Activated T-cell treated with anti-CD3 and anti-CD28 coated beads for 48 hours (primary cell): ENCODE measurements at places on chromosomes 4 and X.

GRCh38 chr4:3305610-3306371, 13.0 kb downstream of the RGS12 start:
- DNase-seq: no peak

- no peak for DNase-seq
Observed at GRCh38 chr4:25552580-25553271, 102.9 kb upstream of the SLC34A2 start.

- DNase-seq: no peak
Observed at GRCh38 chrX:15820106-15821073, 30.1 kb downstream of the ZRSR2 start.

GRCh38 chr4:38860788-38861424, 4.3 kb upstream of the TLR6 start:
- peak; percentile 42 for DNase-seq

GRCh38 chr4:786861-787300, 39.0 kb downstream of the CPLX1 start:
- DNase-seq: no peak
